ENCODE measurements at places on chromosomes 7 and 10. TPM values are rescaled to one million over a fixed set of nuclear protein-coding genes. Genes with fewer than 3 reads are reported as not detected.
A peak's percentile ranks its signal among the peaks of the same experiment; 100 is the strongest.

DNA sequence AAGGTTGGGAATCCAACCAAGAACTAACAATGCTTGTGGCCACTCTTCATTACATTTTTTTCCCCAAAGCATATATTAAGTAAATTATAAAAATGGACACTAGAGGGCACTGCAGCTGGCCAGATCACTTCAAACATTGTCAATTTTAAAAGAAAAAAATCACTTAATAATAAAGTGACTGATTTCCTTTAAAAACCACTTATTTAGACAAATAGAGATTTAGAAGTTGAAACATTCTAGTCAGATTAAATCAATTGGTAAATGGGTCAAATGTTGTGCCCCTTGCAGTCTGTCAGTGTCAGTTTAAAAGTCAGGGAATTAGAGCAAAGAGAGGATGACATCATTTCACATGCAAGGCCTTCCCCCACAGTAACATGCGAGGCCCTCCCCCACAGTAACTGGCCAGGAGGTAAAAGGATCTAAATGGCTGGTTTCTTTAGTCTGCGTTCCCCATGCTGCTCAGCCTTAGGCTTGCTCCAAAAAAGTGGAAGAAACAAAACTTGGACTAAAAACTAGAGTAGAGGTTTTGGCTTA is 177.9 kb downstream of the SKAP2 start:
- H3K27ac ChIP-seq: no peak overlapping the region
- no peaks in the 10 kb centered on the region for H3K36me3 ChIP-seq
- H3K4me3 ChIP-seq: no peak overlapping the region
- no peak for DNase-seq
- H3K27me3 ChIP-seq: peaks cover 14% of the 10 kb centered on the region
- H3K4me1 ChIP-seq: no peaks in the 10 kb centered on the region

GRCh38 chr10:19832699-19833098 is 16.5 kb downstream of the PLXDC2 start:
- H3K27me3 ChIP-seq: no peaks in the 10 kb centered on the region
- peak overlapping the region; percentile 0 for H3K27ac ChIP-seq
- H3K4me1 ChIP-seq: peaks cover 2% of the 10 kb centered on the region
- no peak for DNase-seq
- H3K36me3 ChIP-seq: no peaks in the 10 kb centered on the region

DNA sequence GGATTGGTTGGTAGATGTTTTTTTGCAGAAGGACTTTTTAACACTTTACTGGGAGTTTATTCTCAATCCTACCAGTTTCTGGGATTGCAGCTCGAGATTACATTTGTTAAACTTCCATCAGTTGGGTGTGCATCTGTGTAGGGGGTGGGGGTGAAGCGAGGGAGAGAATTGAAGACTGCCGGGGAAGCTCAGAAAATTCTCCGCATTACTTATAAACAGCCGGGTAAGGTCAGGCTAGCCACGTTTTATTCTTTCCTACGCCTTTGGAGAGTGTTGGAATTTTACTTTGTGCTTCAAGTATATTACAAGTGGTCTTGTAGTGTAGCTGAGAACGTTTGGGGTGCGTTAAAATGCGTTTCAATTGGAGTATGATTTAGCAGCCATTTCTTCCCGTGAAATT is 1.1 kb downstream of the PALS2 start:
- H3K4me3 ChIP-seq: peak overlapping the region; percentile 69
- H3K27ac ChIP-seq: peak overlapping the region; percentile 16
- H3K27me3 ChIP-seq: peaks cover 51% of the 10 kb centered on the region
- DNase-seq: no peak

DNA sequence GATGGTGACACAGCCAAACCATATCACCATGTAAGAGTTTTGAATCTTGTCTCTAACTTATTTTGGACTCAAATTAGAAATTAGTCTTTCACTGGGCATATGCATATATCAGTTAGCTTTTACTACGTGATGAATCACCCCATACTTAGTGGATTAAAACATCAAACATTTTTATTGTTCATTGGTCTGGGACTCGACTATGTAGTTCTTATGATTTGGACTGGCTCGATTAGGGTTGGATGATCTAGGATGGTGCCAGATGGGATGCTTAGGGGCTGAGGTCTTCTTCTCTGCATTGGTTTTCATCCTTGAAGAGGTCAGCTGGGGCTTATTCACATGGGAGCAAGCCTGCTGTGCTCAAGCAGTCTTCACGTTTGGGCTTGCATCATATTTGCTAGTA is 264.9 kb downstream of the EXOC4 start:
- H3K36me3 ChIP-seq: no peaks in the 10 kb centered on the region
- no peaks in the 10 kb centered on the region for H3K4me1 ChIP-seq
- no peaks in the 10 kb centered on the region for H3K27me3 ChIP-seq
- H3K4me3 ChIP-seq: no peak overlapping the region

DNA sequence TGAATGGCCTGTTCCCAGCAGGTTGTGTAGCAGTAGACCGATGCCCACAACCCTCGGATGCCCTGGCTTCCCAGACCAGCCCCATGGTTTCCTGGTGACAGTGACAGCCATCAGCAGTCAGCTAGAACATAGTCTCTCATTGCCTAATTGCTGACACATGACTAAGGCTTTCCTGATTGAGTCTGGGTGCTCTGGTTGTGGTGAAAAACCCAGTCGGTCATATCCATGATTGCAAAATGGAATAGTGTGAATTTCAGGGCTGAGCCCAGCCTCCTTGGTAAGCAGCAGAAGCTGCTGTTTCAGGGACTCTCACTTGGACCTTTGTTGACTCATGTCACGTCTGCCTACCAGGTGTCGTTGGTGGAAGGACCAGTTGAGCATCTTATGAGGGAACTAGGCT is 36.6 kb downstream of the POR start:
- no peaks in the 10 kb centered on the region for H3K27me3 ChIP-seq
- H3K4me1 ChIP-seq: peaks cover 43% of the 10 kb centered on the region
- DNase-seq: no peak
- no peak overlapping the region for H3K4me3 ChIP-seq

CALML3 gene
- not detected for total RNA-seq

ANKRD61 gene
- not detected for total RNA-seq

C7orf33 gene
- not detected for total RNA-seq

Measured in heart right ventricle (tissue), 16 donors.